Hematopoietic multipotent progenitor cell treated with erythropoietin and hydrocortisone succinate and interleukin-3 and kit ligand, for 8 days (in vitro differentiated cells): ENCODE measurements at places on chromosomes 13 and 19.

- peak; percentile 31 for DNase-seq
These were observed at the start of gene NKG7 for GRCh38 chr19:51372649-51373504. Gene NKG7 (minus strand): TSS chr19:51372654. CDS start chr19:51372535, 119 bp downstream.

GRCh38 chr13:91052876-91053275, 294.6 kb upstream of the MIR17HG start:
- no peak for DNase-seq

- DNase-seq = no peak
These were observed 1.3 kb downstream of the ITGBL1 start for GRCh38 chr13:101453784-101454201.

DNA sequence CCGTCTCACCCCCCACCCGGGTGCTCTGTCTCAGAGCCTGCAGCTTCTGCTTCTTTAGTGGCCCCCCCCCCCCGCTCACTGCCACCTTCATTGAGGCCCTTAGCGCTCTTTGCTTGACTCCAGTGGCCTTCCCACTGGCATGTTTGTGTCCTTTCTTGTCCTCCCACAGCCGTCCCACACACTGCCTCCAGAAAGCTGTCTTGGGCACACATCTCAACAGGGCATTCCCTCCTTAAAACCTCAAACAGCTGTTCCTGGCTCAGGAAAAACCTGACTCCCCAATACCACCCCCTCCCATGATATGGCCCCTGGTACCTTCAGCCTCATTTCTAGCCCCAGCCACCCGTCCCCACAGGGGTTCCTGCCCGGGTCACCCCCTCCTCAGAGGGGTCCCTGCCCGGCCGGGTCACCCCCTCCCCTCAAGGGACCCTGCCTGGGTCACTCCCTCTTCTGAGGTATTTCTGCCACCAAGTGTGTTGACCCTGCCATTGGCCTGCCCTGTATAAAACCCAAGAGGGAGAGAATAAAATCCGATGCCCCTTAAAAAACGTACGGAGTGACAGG, 8.9 kb downstream of the B3GLCT start:
- no peak for DNase-seq

DNA sequence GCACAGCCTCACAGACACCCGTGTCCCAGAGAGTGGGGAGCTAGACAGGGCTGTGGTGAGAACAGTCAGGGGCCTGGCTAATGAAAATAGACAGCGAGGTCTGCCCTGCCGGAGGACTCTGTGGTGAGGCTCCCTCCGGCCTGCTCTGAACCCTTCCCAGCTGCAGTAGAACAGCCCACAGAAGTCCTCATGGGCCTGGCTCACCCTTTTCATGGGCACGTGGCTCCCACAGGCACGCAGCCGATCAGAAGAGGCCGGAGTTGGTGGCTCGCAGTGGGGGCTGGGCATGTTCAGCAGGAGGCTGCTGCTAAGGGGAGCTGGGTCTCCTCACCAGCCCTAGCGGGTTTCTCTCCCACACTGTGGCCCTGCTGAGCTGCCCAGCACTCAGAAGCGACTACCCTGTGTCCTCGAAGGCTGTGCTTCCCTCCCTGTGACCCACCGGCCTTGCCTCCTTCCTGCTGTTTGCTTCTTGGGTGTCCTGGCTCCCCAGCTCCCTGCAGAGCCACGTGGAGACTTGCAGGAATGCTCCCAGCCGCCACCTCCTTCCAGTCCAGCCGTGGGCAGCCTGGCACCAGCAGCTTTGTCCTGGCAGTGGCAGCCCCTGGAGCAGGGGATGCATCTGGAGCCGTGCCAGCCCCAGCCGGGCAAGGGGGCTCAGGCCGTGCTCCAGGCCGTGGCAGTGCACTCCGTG, 138.7 kb downstream of the KDM4B start:
- DNase-seq = no peak

GRCh38 chr13:87234981-87235380, 436.2 kb upstream of the SLITRK5 start:
- peak; percentile 55 for DNase-seq

- DNase-seq = no peak
These were observed 32.5 kb downstream of the ZNF582 start for GRCh38 chr19:56360841-56361240.

- peak; percentile 36 for DNase-seq
These were observed 49.4 kb downstream of the KLF2 start for GRCh38 chr19:16373989-16374388.

GRCh38 chr19:4136680-4137088, 12.8 kb upstream of the MAP2K2 start:
- no peak for DNase-seq

- DNase-seq = no peak
These were observed 8.1 kb downstream of the ZNF460 start for GRCh38 chr19:57288373-57288772.

- DNase-seq = no peak
These were observed 38.2 kb upstream of the NPAS1 start for GRCh38 chr19:46981286-46981945.

DNA sequence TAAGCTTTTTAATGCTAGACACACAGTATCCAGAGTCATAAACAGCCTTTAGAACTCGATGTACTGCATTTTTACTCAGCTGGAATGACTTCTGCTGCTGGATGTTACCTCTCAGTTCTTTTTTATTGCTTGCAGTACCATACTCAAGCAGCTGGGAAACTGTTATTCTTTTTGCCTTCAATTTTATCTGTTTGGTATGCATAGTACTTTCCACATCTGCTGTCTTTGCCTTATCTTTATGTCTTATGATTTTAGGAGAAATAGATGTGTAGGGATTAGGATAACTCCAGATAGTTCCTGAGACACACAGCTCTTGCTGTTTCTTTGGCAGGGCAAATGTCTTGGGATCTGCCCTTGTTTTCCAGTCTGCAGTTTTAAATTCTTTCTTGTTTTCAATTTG, 31.5 kb downstream of the TEX30 start:
- no peak for DNase-seq

- peak; percentile 15 for DNase-seq
These were observed 74.8 kb downstream of the ABCC4 start for GRCh38 chr13:95226476-95226875.

DNA sequence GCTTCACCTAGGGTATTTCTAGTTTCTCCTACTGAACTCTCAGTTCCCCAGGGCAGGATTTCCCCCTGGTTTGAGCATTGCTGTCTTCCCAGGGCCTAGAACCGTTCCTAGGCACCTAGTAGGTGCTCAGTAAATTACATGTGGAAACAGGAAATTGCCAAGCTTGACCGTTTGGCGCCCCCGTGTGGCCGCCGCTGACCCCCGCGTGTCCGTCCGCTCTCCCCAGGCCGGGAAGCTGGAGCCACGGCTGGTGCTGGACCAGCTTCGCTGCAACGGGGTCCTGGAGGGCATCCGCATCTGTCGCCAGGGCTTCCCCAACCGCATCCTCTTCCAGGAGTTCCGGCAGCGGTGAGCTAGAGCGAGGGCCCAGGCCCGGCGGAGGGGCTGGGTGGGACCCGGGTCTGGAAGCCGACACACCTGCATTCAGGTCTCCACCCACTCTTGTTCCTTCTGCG, 55.5 kb downstream of the MYH14 start:
- no peak for DNase-seq

GRCh38 chr13:73107970-73108369, 49.2 kb downstream of the KLF5 start:
- DNase-seq = no peak

DNA sequence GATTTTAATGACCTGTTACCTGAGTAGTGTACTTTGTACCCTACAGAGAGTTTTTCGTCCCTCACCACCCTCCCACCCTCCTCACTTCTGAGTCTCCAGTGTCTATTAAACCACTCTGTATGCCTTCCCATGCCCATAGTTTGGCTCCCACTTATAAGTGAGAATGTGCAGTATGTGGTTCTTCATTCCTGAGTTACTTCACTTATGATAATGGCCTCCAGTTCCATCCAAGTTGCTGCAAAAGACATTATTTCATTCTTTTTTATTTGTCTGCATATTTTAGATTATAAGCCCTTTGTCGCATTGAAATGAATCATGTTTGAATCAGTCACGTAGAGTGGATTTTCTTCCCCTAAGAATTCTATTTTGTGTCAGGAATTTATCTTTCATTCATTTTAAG, 12.2 kb upstream of the HTR2A start:
- DNase-seq = no peak

- DNase-seq = no peak
These were observed 401.7 kb downstream of the IRS2 start for GRCh38 chr13:109384491-109385241.

GRCh38 chr13:27442797-27443196, 7.6 kb downstream of the MTIF3 start:
- DNase-seq = no peak

- DNase-seq = no peak
These were observed 1459.2 kb upstream of the SLC10A2 start for GRCh38 chr13:104525467-104525866.

DNA sequence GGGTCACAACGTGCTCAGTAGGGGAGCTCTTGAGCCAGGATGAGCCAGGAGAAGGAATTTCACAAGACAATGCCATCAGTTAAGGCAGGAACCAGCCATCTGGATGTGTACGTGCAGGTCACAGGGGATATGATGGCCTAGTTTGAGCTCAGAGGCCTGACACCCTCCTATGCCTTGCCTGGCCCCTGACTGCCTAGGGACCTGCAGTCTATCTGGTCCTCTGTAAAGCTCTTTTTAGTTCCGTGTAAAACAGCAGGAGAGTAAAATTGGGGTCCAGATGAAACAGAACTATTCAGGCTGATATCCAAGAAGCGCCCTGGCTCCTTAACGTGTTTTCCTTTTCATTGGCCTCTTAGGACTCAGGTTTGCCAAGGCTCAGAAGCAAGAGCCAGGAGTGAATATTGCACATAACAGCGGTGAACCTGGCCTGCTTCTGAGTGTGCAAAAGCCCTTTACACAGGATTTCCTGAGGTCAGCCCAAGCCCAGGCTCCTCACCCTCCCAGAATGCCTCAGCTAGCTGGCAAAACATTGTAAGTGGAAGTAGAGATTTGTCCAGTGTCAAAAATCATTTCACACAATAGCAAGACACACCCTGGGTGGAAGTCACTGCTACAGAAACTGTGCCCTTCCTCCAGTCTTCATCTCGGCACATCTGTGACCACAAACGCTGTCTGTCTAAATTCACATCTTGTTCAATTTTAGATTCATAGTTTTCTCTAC, 777.2 kb downstream of the UQCRFS1 start:
- DNase-seq = no peak

DNA sequence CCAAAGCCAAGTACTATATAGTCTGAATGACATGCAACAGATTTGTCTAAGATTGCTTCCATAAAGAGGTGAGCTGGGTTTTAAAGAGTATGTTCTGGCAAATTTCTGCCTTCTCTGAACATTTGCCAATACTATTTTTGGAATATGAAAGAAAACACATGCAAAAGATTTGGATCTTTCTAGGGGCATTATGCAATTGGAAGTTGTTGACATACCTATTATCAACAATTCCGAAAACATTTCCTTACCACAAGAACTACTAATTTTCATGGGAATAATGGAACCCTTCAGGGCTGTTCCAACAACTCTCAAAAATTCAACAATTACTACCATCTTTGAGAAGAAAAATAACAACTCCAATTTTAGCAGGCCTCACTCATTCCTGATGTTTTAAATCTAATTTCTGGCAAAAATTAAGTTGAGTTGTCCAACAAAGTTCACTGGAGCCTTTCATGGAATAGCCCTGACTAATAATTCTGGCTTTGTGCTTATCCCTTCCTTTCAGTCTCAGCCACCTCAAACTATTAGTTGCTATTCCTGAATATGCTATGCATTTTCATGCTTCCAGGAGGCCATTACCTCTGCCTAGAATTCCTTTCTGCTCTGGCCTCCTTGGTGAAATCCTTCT, 250.0 kb downstream of the RGCC start:
- DNase-seq = no peak

DNA sequence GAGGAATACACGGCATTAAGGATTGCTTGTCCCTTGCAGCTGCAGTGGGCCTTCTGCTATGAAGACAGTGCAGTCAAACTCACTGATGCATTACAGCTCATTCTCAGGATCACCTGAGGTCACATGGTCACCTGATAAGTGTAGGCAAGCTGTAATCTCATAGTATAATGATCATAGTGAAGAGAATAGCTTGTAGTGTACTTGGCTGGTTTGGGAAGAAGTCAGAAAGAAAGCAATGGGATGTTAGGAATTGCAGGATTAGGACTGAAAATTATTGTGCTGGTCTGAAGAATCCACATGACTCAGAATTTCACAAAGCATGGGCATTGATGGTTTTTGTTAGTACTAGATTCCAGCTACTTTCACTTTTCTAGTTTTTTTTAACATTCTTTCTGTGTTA, 76.7 kb downstream of the MBNL2 start:
- no peak for DNase-seq

GRCh38 chr19:58396691-58397532, 1.5 kb downstream of the RNF225 start:
- no peak for DNase-seq

DNA sequence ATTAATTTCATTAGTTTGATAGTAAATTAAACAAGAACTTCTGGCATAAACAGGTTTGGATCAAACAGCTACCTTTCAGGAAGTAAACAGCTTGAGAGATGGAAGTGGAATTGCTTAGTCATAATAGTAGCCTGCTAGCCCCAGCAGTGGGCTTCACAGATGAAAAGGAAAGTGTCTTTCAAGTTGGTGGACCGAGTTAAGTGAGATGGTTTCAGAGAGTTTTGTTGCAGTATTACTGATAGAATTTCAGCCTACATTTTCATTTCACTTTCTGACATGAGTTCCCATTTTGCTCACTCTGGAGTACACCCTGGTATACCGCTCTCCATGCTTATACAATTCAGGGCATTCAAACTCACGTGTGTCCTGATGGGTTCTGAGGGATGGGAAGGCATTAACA, 2.0 kb upstream of the PTOV1 start:
- DNase-seq = no peak

- DNase-seq = no peak
These were observed 157.0 kb upstream of the FNDC3A start for GRCh38 chr13:48818495-48819356.

- peak; percentile 50 for DNase-seq
These were observed 25.1 kb downstream of the CARS2 start for GRCh38 chr13:110680852-110681251.

GRCh38 chr13:110642291-110642981, 27.1 kb downstream of the NAXD start:
- DNase-seq = no peak

DNA sequence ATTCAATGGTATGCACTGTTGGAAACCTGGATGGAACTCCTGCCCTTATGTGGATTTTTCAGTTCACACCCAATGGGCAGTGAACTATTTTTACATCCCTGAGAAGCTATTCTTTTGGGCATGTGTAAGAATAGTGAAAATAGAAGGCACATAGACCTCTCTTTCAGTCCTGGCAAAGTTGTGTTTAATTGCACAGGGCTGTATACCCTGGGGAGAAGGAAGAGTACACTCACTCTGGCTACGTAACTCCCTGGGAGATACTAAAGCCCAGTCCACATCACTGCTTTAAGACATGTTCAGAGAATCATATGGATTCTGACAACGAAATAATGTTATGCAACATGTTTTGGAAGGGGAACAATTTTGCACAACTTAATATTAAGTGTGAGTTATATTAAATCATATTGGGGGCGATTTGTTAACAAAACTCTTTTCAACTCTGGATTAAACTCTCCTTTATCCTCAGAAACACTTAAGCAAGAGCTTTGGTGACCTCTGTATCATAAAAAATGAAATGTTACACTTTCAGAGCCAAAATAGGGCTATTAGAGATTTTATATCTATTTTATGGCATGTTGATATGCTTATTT, 166.1 kb downstream of the DCT start:
- DNase-seq = no peak
